ENCODE measurements at places on chromosomes 16 and 17.

GRCh38 chr17:67959510-67959909 is 36.8 kb downstream of the C17orf58 start:
- no peak for DNase-seq

GRCh38 chr16:16149710-16150116 is 73.6 kb downstream of the ABCC6 start:
- DNase-seq: no peak

- peak; percentile 35 for DNase-seq
Measured at GRCh38 chr16:80948886-80949493, 57.7 kb downstream of the CMC2 start.

- DNase-seq: no peak
Measured at GRCh38 chr17:7290685-7291084, 3.8 kb downstream of the YBX2 start.

- DNase-seq: no peak
Measured at GRCh38 chr17:79023180-79023705, 726 bp upstream of the C1QTNF1 start.

- DNase-seq: peak; percentile 55
Measured at GRCh38 chr17:18093616-18094408, 6.1 kb downstream of the DRG2 start.

- no peak for DNase-seq
Measured at GRCh38 chr16:81073560-81074330, 3.3 kb downstream of the C16orf46 start.
